ENCODE measurements at places on chromosomes 13 and 19. TPM values are rescaled to one million over a fixed set of nuclear protein-coding genes. Genes with fewer than 3 reads are reported as not detected.

The KISS1R gene
- not detected for total RNA-seq

The CYP4F2 gene
- not detected for total RNA-seq

The RAVER1 gene
- 35.5 TPM for total RNA-seq

- peak; percentile 70 for DNase-seq
Measured at GRCh38 chr13:105804561-105805190, 730.8 kb downstream of the EFNB2 start.

- no peak for DNase-seq
Measured at GRCh38 chr13:83829810-83830209, 52.5 kb downstream of the SLITRK1 start.

DNA sequence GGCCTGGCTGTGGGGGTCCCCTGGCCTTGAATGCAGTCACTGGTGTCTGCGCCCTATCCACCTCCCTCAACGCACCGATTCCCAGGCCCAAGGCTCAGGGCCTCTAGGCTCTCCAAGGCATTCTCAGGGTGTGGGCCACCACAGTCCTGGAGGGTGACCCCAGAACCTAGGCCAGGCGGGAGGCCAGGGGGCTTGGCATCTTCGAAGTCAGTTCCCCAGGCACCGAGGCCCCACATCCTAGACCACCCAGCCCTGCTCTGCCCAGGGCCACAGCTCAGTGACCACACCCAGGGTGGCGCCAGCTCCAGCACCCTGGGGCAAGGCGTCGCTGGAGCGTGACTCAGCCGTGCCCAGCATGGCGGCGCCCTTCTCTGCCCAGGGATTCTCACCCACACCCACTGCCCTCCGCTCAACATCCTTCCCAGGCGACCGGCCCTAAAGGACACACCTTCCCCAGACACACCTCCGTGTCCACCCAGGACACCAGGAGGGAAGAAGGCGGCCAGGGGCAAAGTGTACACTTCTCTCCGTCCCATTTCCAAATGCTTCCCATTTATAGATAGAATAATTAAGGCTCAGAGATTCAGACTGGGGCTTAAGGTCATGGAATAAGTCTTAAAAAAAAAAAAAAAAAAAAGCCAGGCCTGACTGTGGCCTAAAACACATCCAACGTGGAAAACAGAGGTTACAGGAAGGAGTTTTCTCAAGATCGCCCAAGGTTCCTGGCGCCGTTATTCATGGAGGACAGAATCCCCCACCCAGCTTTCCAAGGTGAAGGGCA lies 36.4 kb upstream of the NANOS3 start:
- peak; percentile 76 for DNase-seq

DNA sequence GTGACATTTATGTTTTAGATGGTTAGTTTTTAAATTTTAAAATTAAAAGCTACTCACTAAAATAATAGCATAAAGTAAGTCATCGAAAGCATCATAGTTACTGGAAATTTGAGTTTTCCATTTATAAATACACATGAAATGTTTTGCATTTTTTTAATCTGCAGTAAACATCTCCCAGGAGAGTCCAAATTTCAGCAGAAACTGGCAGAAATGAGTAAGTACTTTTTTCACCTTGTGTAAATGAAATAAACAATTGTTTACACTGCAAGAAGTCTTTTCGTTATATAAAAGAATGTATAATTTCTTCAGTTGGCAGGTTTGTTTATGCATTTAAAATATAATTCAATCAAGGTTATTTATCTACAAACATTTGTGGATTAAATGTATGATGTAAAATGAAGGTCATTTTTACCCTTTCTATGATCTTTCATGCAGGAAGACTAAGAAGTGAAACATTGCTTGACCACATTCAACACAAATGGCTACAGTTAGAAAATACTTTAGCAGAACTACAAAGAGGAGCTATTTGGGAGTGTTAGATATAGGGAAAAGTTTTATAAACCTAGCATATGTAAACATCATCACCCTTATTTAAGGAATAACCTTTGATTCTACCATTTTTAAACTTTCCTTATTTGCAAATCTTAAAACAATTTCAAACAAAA lies 55.6 kb downstream of the RCBTB2 start:
- no peak for DNase-seq

DNA sequence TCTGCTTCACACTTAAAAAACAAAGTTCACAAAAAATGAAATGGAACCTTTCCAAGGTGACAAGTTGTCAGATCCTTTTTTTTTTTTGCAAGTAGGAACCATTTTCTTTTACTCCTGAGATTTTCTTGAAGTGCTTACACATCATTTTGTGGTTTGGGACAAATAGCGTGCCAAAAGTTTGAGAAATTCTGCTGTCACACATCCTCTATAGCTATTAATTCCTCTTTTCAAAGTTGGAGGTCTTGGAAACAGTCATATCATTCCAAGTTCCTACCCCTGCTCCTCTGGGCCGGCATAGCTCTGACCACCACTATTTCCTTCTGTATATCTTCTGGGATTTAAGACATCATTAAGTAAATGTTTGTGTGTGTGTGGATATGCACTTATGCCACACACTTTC lies 421.6 kb upstream of the SLC10A2 start:
- DNase-seq, result no peak

- no peak for DNase-seq
Measured at GRCh38 chr13:39202746-39203145, 164.5 kb downstream of the NHLRC3 start.

- no peak for DNase-seq
Measured at GRCh38 chr19:36100476-36100875, 10.5 kb upstream of the OVOL3 start.

GRCh38 chr19:45254044-45254531 lies 3.0 kb downstream of the MARK4 start:
- DNase-seq, result no peak
